ENCODE measurements at places on chromosomes 2 and 18. TPM values are rescaled to one million over a fixed set of nuclear protein-coding genes. Genes with fewer than 3 reads are reported as not detected.

CSRNP3 gene
- total RNA-seq: 6.6 TPM

DNA sequence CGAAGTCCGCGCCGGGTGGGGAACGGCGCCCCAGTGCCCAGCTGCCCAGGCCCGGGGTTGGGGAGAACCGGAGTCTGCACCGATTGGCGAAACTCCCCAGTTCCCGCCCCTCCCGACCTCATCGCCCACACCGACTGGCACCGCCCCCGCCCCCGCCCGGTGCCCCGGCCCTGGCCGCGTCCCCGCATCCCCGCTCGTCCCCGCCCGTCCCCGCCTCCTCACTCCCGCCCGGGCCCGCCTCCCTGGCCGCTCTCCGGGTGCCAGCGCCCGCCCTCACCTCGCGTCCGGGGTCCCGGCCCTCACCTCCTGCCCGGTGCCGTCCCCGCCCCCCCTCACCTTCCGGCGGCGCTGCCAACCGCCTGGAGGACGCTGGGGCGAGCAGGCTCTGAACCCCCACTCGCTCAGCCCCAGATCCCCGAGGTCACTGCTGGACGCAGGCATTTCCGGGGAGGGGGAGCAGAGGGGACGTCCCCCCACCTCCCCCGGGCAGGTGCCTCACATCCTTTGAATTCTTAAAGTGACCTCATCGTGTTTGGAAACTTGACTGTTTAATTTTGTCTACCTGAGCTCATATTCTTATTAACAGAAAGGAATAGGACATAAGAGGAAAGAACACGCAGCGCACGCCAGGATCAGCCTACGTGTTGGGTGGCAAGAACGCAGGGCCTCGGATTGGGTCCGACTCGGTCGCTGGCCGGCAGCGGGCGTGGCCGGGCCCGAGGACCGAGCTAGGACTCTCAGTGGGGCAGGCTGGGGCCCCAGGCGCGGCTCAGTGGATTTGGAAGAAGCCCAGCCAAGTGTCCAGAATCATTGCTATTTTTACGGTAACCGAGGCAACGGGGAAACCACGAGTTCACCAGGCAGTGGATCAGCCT lies at the start of gene FAM110C:
Gene FAM110C (minus strand): TSS at position 35 of the 875 bp plus-strand sequence. CDS start 120 bp downstream, outside the sequence.
- DNase-seq: no peak

- no peak for DNase-seq
Measured at GRCh38 chr18:59051470-59052165, 88.1 kb upstream of the SEC11C start.

ACTR2 gene
- total RNA-seq: 70.9 TPM

DNA sequence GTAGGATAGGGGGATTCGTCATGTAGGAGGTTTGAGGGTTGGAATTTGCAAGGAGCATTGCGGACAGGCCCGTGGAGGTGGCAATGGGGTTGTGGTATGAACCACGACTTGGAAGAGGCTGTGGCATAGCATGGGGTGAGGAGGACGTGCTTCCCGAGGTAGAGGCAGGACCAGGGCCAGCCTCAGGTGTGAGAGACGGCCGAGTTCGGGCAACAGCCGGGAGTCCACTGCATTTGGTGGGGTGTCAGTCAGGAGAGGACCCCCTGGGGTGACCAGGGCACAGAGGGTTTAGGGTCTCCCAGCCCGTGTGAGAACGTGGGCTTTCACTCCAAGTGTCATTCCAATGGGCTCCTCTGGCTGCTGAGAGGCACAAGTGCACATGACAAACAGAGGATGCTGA lies 339.0 kb downstream of the EIPR1 start:
- no peak for DNase-seq

DNA sequence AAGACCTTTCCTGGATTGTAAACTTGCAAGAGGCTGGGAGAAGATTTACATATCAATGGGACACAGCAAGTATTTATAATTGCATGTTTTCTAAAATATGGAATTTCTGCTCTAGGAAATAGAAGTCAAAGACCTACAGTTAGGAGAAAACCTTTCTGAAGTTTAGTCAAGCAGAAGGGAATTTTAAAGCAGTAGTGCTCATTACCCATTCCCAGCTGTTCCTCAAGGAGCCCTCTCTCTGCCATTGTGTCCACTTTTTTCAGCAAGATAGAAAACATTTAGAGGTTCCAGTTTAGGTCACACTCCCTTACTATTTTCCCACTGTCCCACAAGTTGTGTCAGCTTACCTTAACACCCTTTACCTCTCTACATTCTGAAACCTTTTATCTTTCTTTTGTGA lies 584.0 kb upstream of the CHAC2 start:
- DNase-seq: no peak

GRCh38 chr2:72937356-72937669 lies 20.0 kb downstream of the EMX1 start:
- no peak for DNase-seq

DNA sequence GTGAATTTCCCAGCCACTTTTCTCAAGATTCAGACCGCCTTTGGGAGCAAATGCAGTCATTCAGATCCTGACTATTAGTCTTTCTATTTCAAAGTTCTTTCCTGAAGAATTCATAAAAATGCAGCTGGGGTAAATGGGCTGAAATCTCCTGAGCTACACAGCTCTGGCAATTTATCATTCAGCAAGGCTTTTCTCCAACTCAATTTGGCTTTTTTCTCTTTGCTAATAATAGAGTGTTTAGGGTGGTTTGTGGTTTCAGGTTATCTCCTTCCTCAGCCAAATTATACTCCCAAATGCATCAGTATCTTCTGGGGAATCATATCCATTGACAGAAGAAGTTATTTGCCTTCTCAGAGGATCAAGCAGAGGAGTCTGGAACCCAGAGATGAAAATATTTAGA lies 282.4 kb upstream of the SLC14A2 start:
- DNase-seq: no peak

- DNase-seq: no peak
Measured at GRCh38 chr18:72830109-72830508, 37.7 kb downstream of the NETO1 start.

DNA sequence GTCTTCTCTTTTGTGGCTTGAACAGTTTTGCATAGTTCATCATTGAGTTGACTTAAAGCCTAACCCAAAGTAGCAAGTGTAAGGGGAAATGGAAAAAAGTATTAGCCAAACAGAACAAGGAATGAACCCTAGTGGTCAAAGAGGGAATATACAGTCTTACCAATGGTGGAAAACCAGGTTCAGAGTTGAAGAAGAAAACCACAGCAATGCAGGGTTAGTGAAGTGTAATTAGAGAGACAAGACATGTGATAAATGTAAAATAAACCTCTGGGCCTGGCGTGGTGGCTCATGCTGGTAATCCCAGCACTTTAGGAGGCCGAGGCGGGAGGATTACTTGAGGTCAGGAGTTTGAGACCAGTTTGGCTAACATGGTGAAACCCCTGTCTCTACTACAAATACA lies 2.4 kb downstream of the TTN start:
- no peak for DNase-seq

DNA sequence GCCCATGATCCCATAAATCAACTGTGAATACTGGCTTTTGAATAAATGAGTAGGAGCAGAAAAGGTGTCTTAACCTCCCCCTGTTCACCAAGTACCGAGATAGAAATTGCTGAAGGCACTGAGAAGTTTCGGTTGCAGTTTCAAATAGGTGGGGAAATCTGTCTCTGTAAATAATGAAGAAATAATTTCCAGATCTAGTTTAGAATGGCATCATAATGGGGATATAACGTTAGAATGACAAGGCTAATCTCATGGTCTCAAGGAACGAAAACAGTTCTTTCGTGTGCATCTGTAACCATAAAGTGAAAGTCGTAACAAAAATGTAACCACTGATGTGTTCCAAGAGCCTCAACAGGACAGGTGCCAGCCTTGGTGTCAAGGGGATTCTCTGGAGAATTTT lies 49.9 kb upstream of the TMEM18 start:
- no peak for DNase-seq

DNA sequence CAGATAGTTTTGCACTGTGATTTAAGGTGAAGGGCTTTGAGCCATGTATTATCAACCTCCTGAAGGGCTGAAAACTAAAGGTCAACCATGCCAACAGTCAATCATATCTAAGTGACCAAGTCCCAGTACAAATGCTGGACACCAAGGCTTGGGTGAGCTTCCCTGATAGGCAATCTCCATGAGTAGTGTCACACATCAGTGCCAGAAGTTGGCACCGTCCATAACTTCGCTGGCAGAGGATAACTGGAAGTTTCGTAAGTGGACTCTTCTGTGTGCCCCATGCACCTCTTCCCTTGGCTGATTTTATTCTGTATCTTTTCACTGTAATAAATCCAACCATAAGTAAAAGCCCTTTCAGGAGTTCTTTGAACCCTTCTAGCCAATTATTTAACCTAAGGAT lies 13.2 kb downstream of the REV1 start:
- no peak for DNase-seq

DNA sequence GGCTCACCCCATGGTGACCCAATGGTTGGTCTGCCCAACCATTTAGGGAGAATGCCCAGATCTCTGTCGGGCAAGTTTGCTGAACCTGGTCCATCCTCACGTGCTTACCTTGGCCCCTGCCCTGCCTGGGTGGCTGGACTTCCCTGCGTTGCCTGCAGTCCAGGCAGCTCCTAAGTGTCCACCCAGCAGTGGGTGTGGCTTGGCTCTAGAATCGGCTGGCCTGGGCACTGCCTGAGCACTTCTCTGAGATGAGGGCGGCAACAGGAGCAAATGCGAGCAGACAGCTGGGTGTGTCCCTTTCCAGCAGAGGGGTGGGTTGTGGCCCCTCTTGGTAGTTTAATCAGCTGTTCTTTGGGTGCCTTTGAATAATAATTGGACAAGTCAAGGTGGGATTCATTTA lies 11.3 kb downstream of the PCARE start:
- DNase-seq: peak; percentile 76

DNA sequence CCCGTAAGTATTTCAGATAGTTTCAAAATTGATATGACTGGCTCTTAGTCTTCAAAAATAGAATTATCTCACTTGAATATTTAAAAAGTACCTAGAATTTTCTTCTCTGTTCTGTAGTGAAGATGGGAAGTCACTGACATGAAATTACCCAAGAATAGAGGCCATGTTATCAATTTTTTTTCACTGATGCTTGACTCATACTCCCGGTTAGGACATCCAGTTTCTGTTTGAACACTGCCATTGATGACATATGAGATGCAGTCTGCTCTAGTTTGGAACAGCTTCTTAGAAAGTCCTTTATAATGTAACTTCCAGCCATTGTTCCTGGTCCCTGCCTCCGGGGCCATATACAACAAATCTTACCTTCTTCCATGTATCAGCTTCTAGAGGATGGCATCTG lies 26.0 kb downstream of the MAP3K20 start:
- no peak for DNase-seq

ST3GAL5 gene
- total RNA-seq: 16.1 TPM

ACP1 gene
- total RNA-seq: 78.8 TPM

RPRM gene
- total RNA-seq: 35.7 TPM

DNA sequence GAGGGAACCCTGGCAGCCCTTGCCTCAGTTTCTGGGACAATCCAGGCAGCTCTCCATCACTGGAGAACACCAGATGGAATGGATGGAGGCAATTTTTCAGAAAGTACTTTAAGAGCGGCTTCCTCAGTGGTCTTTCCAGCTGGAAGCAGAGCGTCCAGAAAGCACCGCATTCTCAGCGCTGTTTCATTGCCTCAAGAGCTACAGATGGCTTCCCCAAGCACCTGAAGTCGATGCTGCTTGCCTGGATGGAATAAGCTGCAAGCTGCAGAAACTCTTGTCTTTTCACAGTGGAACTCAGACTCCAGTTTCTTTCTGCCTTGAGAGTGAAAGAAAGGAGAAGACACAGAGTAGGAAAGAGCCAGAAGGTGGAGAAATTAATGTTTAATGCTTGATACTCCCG lies 766.9 kb downstream of the TDRD15 start:
- DNase-seq: no peak

COL3A1 gene
- total RNA-seq: 475 TPM

DNA sequence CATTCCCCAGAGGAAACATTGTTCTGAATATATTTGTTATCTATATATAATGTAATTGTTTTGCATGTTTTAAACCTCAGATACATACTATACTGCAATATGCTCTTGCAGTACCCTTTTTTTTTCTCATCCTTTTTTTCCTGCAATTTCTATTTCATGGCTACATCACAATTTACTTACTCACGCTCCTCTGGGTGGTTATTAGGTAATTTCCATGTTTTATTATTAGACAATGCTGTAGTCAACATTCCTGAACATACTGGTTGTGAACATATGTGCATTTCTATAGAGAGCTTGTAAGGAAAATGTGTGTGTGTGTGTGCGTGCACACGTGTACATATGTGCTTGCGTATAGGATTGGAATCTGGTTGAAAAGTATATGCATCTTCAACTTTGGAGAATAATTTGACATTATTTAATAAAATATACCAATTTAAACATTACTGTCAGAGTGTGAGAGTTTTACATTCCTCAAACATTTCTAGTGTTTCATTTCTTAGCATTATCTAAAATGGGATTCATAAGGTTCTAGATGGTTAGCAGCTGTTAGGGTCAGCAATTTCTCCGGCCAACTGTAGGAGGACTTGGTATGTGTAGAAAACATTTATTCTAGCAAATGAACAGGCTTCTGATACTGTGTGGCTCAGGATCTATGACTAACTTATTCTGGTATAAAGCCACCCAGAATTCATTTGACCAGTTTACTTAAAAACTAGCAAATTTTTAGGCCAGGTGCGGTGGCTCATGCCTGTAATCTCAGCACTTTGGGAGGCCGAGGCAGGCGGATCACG lies 22.4 kb downstream of the NCOA1 start:
- DNase-seq: no peak

DNA sequence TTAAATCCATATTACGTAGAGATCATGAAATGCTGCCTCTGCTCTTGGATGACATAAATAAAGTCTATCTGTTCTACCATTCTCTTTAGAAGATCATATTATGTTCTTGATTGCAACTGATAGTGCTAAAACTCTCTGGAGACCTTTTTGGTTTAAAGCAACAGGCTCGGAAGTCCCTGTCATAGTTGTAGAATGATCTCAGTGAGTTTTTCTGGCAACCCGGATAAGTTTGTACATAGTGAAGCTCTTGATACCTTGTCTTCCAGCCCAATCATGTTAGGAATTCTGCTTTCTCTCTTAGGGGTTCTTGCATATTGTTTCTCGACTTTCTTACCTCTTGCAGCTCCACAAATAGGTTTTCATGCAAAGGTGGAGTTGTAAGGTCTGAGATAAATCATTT lies 156.1 kb downstream of the TTC27 start:
- DNase-seq: no peak

CFAP65 gene
- total RNA-seq: not detected

FAHD2B gene
- 21.6 TPM for total RNA-seq

DNA sequence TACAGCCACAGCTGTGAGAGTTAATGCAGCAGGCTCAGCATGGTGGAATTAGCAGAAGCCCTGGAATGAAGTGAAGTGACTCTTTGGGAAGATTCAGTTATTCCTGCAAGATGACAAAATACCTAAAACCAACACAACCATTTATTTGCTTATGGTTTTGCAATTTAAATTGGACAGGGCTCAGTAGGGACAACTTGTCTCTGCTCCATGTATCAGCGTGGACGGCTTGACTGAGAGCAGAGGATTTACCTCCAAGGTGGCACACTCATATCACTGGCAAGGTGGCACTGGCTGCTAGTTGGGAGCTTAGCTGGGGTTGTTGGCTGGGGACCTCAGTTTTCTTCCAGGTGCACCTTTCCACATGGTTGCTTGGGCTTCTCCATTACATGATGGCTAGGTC lies 58.3 kb downstream of the LTBP1 start:
- DNase-seq: no peak

MXD1 gene
- total RNA-seq: 5.4 TPM
